ENCODE measurements at places on chromosomes 1 and 21.

DNA sequence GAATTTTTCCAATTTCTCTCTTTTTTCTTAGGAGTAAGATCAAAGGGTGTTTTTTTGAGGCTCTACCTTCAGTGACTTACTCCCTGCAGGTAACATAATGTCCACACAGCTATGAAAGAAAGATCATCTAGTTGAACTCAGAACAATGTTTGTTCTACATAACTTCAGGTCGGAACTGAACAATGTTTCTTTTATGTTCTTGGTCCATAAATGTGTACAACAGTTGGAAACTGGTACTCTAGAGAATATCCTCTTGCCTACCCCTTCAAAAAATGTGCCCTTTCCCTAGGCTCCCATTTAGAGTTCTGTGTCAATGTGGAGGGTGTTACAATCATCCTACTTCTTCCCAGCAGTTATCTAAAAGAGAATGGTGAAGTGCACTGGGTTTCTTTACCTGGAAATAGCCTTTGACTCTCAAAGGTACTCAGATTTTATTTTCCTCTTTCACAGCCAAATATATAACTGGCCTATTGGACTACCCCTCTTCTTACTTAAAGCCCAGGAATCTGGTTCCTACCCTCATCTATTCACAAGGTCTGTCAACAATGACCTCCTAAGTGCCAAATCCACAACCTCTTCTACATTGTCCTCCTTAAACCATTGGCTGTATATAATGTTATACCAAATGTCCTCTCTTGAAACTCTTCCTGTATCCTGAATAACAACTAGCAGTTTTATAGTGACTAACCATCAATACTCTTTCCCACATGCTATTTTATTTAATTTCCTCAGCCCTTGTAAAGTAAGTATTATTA, 42.3 kb downstream of the CD58 start:
- DNase-seq, result no peak

- no peak for DNase-seq
Measured at GRCh38 chr1:236465231-236465958, 58.4 kb upstream of the LGALS8 start.

DNA sequence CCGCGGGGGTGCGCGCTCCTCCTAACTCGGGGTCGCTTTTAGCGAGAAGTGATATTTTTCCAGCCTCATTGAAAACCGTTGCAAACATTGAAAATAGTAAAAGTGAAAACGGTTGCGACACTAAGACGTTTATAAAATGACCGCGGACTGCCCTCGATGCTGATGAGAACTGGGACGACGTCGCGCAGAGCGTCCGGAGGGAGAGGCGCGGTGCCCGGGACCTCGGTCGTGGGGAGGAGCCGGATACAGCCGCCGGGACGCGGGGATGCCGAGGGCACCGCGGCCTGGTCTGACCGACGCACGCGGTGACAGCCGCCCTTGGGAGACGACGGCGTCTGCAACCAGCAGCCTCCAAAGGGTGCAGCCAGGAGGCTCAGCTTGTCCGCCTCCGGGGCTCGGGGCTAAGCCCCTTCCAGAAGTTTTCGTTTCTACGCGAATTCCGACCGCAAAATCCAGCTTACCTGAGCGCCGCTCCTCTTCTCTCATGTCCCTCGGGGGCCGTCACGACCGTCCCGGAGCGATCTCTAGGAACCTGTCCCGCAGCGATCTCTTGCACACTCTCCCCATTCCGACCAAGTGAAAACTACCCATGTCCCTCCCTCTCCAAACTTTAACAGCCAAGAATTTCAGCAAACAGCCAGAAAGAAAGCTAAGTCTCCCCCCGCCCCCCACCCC, 144.4 kb upstream of the ETS2 start:
- no peak for DNase-seq

- DNase-seq, result no peak
Measured at GRCh38 chr1:168932539-168932938, 174.0 kb upstream of the ATP1B1 start.

- DNase-seq, result no peak
Measured at GRCh38 chr1:56409112-56409691, 170.2 kb downstream of the PLPP3 start.

- no peak for DNase-seq
Measured at GRCh38 chr21:26405071-26405470, 168.0 kb downstream of the CYYR1 start.

DNA sequence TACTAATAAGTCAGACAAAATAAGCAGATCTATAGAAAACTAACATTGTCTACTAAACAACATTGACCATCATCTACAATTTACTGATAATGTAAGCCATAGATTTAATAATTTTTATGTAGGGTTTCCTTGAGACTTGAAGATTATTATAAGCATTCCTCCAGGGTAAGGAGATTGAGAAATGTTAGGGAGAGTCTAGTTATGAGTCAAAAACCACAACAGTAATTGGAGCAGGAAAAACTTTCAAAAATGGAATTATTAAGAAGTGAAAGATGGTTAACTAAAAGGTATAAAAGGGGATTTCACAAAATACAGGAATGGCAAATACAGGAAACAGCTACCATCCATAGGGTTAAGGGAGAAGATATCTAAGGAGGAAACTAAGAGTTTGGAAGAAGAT, 12.4 kb upstream of the UHMK1 start:
- DNase-seq, result no peak

- DNase-seq, result no peak
Measured at GRCh38 chr1:16237343-16237830, 404 bp upstream of the CPLANE2 start.

DNA sequence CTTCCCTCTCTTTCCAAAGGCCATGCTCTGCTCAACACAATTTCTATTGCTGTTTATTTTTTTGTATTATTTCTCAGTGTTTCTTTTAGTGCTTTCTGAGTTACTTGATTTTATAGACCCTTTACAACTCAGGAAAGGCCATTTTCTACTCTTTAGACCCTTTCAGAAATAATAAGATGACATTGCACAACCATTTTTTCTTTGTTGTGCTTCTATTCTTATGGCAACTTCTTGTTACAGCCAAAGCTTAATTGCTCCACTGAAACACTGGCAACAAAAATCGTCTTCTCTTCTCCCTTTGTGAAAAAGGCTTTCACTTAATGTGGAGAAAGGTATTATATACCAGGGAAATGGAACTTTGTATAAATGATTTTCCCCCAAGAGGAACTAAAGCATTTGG, 39.0 kb upstream of the SAMSN1 start:
- no peak for DNase-seq

DNA sequence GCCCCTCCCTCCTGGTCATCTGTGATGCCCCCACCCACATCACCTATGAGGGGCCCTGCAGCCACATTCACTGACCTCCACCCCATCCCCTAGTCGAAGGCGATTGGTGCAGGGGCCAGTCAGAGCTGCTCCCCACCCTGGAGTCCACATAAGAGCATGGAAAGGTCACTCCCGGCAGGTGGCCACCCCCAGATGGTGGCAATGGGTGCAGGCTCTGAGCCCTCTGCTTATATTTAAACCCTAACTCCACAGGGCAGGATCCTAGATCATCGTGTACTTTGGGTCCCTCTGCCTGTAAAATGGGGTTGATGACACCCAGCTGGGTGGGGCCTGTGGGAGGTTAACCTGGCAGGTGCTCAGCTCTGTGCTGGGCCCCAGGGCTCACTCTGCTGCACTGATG, 186.8 kb upstream of the C1orf174 start:
- no peak for DNase-seq

DNA sequence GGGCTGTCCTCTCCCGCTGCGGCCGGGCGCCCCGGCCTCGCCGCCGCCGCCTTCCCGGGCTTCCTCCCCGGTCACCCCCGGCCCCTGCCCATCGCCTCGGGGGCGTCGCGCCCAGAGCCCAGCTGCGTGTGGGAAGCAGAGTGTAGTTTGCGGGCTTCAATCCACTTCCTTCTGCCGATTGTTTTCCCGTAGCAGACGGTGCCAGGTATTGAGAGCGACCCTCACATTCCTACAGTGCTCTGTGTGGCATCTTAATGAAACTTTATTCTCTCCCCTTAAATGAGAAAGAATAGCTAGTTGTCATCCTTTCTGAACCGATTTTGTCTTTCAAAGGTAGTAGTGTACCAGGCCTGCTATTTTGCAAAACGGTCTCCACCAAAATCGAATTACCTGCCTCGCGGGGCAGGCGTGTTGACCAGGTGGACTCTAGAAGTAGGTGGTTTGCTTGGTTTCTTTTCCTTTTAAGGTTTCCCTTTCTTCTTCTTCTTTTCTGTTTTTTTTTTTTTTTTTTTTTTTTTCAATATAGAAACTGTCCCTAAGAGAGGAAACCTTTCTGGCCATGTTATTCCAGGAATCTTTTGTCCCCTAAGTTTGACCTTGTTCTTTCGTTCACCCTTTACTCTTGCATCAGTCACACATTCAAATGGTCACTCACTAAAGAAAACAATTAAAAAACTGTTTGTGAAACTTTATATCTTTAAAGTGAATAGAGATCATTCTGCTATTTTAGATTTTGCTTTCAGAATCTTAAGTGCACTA, 881 bp downstream of the USP25 start:
- DNase-seq, result no peak

- DNase-seq, result no peak
Measured at GRCh38 chr1:231274119-231274825, 33.3 kb downstream of the GNPAT start.

DNA sequence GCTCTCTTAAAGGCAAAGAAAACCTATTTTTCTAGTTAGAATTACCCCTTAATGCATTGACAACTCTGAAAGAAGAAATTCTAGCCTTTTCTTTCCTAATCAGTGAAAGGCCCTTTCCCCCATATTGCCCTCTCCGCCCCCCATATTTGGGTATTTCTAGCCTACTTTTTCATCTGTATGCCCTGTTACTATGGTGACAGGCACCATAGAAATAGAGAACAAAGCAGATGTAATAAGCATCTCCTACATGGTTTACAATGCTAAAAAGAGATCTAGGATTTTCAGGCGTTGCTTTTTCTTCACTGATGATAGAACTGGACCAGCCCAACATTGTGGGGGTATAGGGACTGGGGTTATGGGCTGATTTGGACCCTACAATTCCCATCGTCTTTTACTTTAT, 14.5 kb downstream of the LRRC8B start:
- DNase-seq, result no peak

DNA sequence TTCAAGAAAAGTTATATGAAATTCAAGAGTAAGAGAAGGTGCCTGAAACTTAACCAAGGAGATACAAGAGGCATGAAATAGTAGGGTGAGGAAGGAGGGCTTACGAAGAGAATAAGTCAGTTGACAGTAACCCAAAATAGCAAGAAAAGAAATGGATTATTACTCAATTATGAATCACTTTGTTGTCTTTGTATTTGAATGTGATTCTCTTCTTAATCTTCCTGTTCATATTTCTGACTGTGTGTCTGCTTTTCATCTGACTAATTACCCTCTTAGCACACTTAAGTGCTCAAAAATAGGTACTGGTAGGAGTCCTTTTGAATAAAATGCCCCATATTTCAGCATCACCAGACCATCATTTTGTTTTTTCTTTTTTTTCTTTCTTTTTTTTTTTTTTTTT, 39.4 kb downstream of the GLMN start:
- no peak for DNase-seq

DNA sequence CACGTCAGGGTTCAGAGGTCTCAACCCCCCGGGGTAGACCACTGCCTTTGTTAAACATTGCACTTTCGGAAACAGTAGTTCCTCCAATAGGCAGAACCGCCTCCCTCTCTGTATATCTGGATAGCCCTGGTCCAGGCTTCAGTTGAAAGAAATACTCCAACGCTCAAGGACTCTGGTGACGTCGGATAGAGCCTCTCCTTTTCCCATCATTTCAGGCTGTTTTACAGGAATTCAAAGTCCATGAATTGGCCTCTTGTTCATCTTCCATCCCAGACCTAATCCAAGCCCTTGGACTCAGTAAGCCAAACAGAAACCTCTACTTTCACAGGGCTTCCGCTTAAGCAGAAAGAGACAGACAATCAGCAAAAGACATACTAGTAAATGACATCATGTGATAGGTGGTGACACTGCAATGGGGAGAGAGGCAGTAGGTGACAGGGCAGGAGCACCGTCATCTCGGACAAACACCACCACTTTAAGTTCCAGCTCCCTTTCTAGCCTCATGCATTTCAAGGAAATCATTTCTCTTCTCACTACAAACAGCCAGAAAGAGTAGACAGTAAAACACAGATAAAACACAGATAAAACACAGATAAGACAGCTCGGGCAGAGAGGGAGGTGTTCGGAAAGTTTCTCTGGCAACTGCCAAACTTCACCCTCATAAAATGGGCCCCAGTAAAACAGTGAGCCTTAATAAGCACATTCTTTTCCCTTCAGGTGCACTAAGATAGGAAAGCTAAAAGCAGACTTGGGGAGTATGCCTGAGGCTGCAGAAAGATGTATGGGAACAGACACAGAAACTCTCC, 2.3 kb upstream of the PLA2G2A start:
- DNase-seq, result no peak

GRCh38 chr1:236502579-236502971, 21.2 kb upstream of the LGALS8 start:
- no peak for DNase-seq

GRCh38 chr21:45003331-45004058, 63.7 kb downstream of the SLX9 start:
- no peak for DNase-seq

- DNase-seq, result no peak
Measured at GRCh38 chr1:27065999-27066630, 53.5 kb upstream of the TENT5B start.

- DNase-seq, result no peak
Measured at GRCh38 chr1:65688215-65688566, 104.5 kb upstream of the PDE4B start.

DNA sequence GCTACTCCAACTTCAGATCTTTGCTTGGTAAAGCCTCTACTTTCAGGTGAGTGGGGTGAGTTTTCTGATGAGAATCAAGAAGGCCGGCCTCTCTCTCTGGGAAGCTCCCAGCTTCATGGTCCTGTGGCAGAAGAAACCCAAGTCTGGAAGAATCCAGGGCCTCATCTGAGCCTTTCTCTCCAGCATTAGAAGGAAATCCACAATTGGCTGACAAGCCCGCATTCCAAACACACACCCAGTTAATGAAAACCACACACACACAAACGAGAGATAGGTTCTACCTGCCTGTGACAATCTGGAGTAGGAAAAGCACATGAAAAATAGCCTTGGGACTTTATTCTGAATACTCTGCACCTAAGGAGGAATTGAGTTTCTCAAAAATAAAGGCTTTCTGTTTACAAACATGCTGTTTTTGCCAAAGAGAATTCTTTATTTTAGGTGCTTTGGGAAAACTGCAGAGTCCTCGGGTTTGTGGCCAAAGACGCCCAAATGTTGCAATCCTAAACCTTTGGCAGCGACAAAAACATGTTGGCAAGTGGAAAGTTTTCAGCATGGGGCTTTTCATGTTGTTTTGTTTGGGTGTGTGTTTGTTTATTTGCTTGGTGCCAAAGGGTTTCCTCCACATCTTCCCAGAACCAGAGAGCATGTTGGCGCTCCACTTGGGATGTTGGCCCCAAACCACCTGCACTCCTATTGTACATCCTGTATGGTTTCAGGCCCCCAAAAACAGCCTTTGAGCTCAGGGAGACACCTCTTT, 216.2 kb downstream of the SETD4 start:
- no peak for DNase-seq

- no peak for DNase-seq
Measured at GRCh38 chr1:43653339-43653738, 3.4 kb downstream of the KDM4A start.
